ENCODE measurements at places on chromosomes 12 and 14. TPM values are rescaled to one million over a fixed set of nuclear protein-coding genes. Genes with fewer than 3 reads are reported as not detected.

The EPYC gene
- not detected for total RNA-seq

The CTSG gene
- not detected for total RNA-seq

The GPRC5A gene
- 4.7 TPM for total RNA-seq

The SYNDIG1L gene
- total RNA-seq = not detected

The RNASE7 gene
- total RNA-seq = not detected

The KRT81 gene
- total RNA-seq = 0.72 TPM

The ASPG gene
- not detected for total RNA-seq

The PRPH gene
- not detected for total RNA-seq

The MSRB3 gene
- 27.7 TPM for total RNA-seq

The SLC24A4 gene
- total RNA-seq = not detected

The STYK1 gene
- total RNA-seq = 0.84 TPM

The ZDHHC22 gene
- not detected for total RNA-seq

The TGFB3 gene
- 1.8 TPM for total RNA-seq

The LBHD2 gene
- total RNA-seq = not detected

The AHSA1 gene
- 204 TPM for total RNA-seq

The MGST1 gene
- 75.6 TPM for total RNA-seq

The MMP19 gene
- total RNA-seq = 4.2 TPM

The SNX6 gene
- 138 TPM for total RNA-seq

The C3AR1 gene
- 1.2 TPM for total RNA-seq

Measured in RPMI7951 (cell line).